SK-N-SH treated with all-trans-retinoic acid at 6 μM for 48 hours (cell line): ENCODE measurements at places on chromosomes 3 and 15.
A peak's percentile ranks its signal among the peaks of the same experiment; 100 is the strongest.

GRCh38 chr3:195240939-195241338 is 30.0 kb downstream of the XXYLT1 start:
- ATAC-seq = no peak

DNA sequence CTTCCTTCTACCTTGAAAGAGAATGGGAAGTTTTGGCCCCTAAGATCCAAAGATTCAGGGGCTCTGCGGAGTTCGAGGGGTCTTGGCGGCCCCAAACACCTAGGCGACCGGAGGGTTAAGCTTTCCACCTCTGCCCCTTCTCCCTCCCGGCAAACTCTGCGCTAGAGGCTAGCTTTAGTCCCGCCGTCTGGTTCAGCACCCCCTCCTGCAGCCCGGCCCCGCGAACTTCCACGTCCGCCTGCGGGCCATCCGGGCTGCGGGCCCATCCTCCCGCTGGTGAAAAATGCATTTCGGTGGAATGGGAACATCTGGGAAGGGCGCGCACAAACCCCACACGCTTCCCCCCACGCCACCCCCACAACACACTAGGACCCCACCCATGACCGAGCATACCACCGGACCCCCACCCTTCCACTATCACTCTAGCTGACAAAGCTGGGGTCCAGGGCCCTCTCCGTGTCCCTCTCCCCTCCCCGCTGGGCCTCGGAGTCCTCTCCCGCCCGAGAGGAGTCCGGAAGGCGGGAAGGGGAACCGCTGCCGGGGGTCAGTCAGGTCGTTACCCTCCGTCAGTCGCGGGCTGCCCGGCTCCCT is 1.0 kb downstream of the SHOX2 start:
- ATAC-seq = peak; percentile 59

DNA sequence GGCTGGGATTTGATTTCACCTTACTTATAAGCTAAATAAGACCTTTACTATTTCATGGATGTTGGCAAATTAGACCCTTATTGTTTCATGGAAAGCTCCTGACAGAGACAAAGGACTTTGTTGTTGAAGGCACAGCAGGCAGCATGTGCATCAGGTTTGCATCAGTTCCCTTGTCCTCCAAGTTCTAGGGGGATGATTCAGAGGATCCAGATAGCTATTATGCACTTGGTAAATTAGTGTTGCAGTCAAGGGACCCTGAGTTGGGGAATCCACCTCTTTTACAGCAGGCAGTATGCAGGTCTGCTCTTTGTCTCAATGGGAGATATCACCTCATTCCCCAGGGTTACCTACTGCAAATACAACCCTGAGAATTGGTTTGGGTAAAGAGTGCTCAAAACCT is 131.4 kb upstream of the IGSF10 start:
- no peak for ATAC-seq

DNA sequence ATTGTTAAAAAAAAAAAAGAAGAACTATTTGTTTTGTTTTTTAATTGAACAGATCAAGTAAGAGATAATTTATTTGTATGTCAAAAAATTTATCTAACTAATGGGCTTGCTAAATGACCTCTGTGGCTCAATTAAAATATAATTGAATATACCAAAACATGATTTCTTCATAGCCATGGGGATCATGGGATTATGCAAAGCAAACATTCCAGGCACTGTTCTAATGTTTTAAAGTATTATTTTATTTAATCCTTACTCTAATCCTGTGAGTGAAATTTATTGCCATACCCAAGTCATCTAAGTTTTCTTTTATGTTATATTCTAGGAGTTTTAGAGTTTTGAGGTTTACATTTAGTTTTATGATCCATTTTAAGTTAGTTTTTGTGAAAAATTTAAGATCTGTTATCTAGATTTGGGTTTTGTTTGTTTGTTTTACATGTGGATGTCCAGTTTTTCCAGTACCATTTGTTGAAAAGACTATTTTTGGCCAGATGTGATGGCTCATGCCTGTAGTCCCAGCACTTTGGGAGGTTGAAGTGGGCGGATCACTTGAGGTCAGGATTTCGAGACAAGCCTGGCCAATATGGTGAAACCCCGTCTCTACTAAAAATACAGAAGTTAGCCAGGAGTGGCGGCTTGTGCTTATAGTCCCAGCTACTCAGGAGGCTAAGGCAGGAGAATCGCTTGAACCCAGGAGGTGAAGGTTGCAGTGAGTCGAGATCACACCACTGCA is 52.3 kb upstream of the CNOT10 start:
- no peak for ATAC-seq

GRCh38 chr3:138103466-138103865 is 11.9 kb downstream of the DZIP1L start:
- ATAC-seq = no peak; the same call in 2 of the 3 replicates

- ATAC-seq = no peak
Measured at GRCh38 chr15:90948506-90948905, 6.2 kb upstream of the RCCD1 start.

DNA sequence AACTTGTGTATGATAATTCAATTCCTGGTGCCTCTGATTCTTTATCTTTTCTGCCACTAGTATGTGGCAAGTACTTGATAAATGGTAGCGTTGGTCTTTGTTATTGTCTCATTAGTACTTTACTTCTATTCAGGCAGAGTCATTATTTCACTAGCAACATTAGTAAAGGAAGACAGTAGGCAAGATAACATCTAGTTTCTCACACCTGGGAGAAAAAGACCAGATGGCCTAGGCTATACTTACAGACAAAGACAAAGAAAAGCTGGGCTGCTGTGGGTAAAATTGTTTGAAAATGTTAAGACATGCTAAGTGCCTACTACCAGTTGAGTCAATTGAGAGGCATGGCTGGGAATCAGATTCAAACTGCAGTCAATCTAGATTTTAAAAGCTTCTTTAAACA is 198.7 kb upstream of the CMC1 start:
- no peak for ATAC-seq

GRCh38 chr15:58138106-58138505 is at the start of gene AQP9:
Gene AQP9 (plus strand): TSS chr15:58138381. CDS start chr15:58138566, 185 bp downstream.
- no peak for ATAC-seq

DNA sequence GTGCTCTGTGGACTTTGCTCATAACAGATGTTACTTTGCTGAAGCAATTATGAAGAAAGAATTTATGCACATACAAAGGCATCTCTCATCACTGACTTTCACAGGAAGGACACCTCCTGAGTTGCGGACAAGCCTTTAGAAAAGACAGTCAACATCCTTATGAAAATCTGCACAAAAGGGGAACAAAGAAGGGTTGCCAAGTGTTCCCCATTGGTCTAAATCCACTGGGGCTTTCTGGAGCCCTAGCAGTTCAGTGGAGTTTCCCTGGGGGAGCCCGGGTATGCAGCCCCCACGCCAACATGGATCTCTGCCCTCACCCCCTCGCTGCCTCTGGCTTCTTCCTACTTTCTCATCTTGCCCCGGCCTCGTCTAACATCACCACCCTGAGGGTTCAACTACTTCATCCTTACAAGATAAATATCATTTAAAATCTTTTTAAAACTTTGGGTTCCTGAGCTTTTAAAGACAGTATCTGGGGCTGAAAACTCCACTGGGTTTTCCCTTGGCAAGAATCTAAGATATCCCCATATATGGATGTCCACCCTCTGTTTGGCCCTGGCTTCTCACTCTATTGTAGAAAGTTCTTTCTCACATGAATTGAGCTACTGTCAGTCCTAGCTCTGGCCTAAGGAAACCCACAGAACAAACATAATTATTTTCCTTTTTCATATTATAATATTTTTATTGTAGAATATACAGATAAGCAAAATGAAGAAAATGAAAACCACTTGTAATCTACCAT is 207.9 kb upstream of the RGMA start:
- no peak for ATAC-seq

DNA sequence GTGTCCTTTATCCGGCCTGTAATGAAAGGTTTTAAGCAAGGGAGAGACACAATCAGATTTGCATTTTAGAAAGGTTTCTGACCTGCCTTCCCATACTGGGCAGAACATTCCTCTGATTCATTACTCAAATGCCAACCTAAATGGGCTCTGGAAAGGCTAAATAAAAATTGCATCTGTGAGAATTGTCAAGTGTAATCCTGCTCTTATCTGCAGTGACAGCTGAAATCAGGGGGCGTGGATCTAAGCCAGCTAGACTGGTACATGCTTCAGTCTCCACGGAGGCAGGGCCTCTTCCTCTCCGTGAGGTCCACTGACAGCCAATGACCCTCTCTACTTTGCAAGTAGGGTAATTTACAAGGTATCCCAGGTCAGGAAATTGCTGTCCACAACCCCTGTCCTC is 32.5 kb upstream of the MINAR1 start:
- no peak for ATAC-seq

GRCh38 chr3:194871864-194872668 is 186.4 kb downstream of the FAM43A start:
- peak; percentile 43 for ATAC-seq

DNA sequence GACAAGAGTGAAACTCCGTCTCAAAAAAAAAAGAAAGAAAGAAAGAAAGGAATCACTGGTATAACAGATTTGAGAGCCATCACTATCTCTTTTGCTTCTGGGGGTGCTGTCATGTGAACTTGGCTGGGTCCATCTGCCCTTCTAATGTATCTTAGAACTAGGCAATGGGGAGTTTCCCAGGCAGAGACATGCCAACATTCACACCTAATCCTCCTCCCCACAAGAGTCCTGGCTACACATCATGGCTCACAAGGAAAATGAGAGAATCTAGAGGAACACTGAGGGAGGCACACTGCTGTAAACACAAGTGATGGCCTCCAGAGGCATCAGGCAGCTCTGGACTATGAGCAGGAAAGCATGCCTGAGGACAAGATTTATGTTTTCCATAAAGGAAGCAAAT is 67.8 kb upstream of the PPP2R3A start:
- no peak for ATAC-seq

GRCh38 chr3:185537369-185537970 is 14.9 kb downstream of the LIPH start:
- ATAC-seq = peak; percentile 27; the same call in 2 of the 3 replicates

DNA sequence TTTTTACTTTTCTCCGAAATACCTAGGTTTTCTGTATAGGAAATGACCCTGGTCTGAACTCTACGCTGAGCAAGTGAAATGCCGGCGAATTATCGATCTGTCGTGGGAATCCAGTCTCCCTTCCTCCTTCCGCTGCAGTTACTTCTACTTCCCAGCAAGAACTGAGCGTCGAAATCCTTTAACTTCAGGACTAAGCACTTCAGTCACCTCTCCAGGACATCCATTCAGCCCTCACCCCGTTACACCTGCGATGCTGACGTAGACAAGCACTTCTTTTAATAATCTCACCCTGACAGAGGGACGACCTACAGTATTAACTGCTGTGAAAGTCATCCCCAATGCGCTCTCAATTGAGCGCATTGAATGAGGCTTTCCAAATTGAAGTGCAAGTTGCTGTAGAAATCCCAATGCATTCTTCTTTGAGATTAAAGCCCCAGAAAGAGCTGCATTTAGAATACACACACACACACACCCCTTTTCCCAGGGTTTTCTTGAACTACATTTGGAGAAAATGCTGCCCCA is 1.3 kb downstream of the TOP2B start:
- ATAC-seq = peak; percentile 7

- ATAC-seq = no peak; the same call in 1 of the 3 replicates
Measured at GRCh38 chr15:92845126-92845508, 55.0 kb upstream of the CHD2 start.

GRCh38 chr3:105865867-105866350 is 2.9 kb downstream of the CBLB start:
- no peak for ATAC-seq

GRCh38 chr3:4528320-4528719 is 35.2 kb downstream of the ITPR1 start:
- no peak for ATAC-seq

- ATAC-seq = no peak
Measured at GRCh38 chr3:75176937-75177336, 487.2 kb upstream of the FRG2C start.

- no peak for ATAC-seq
Measured at GRCh38 chr3:129618901-129619671, 12.6 kb upstream of the PLXND1 start.

DNA sequence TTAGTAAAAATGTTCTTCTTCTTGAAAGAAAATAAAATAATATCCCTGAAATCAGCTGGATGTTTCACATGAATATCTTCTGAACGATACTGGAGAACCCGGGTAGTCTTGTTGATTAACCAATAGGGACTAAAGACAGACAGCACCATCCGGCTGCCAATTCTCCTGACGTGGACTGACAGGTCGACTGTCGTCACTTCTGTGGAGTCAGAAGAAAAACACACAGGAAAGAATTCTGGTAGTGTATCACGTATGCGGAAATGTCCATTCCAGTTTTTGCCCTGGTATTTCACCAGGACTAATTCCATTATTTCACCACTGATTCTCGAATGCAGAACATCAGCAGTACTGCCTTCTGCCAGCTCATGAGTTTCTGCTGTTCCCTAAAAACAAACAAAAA is 144.6 kb downstream of the VPS13C start:
- no peak for ATAC-seq

- no peak for ATAC-seq
Measured at GRCh38 chr15:51533672-51534398, 88.7 kb downstream of the DMXL2 start.

- no peak for ATAC-seq
Measured at GRCh38 chr3:114510201-114510600, 216.4 kb downstream of the TIGIT start.

DNA sequence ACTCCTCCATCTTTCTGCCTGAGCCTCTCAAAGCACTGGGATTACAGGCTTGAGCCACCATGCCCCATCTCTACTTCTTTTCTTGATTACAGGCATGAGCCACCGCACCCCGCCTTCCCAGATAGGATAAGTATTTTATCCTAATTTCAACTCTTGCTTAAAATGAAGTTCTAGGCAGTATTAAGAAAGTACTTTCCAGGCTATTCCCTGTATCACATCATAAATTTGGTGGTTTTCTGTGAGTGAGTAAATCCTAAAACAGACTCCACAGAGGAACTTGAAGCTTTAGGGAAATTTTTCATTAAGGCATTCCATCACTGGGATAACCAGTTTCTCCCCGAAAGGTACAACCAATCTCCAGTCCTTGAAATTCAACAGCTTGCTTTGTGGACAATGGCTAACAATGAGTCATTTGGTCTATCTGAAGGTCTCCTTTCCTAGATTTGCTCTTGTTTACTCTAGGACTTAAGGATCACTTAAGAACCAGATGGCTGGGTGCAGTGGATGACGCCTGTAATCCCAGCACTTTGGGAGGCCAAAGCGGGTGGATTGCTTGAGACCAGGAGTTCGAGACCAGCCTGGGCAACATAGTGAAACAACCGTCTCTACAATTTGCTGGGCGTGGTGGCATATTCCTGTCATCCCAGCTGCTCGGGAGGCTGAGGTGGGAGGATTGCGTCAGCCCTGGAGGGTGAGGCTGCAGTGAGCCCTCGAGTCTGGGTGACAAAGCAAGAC is 49.7 kb upstream of the SKIL start:
- ATAC-seq = no peak

DNA sequence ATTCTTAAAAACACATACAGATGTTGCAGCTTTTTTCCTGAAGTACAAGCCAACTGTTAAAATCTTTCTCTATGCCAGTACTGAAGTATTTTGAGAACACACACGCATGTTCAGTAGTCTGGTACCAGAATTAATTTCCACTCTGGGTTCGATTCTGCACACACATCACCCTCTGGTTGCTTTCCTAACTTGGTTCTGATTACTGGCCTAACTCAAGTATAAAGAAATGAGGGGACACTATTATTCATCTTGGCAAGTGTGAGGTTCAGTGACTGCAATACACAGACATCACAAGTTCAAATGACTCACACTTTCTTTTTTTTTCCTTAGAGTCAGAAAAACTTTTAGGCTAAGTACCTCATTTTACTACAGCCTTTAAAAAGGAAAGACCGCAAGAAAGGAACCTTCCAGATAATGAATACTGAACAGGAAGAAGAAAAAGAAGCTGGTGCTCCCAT is 37.4 kb upstream of the LDHAL6B start:
- ATAC-seq = peak; percentile 7; the same call in 1 of the 3 replicates

GRCh38 chr15:31352911-31353811 is 26.5 kb downstream of the KLF13 start:
- peak; percentile 86 for ATAC-seq

GRCh38 chr15:64045101-64045435 is 1.2 kb downstream of the DAPK2 start:
- no peak for ATAC-seq
